IPS-NIHi11 (cell line): ENCODE measurements at places on chromosomes 7 and 10.

DNA sequence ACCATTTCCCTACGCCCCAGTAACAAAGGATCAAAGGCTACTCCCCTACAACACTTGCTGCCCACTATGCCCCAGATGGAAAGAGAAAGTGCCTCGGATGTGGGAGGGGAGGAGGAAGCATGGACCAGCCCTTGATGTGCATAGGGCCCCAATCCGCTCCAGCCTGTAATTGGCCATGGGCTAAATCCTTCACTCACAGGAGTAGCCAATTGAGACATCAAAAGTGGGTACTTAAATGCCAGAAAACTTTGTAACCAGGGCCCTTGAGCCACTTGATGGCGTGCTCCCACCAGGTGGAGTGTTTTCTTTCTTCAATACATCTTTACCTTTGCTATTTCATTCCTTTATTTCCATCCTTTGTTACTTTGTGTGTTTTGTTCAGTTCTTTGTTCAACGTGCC, 500.5 kb upstream of the LRRN3 start:
- DNase-seq, result peak; percentile 29

GRCh38 chr7:43876241-43876640, 6.9 kb upstream of the MRPS24 start:
- no peak for DNase-seq

DNA sequence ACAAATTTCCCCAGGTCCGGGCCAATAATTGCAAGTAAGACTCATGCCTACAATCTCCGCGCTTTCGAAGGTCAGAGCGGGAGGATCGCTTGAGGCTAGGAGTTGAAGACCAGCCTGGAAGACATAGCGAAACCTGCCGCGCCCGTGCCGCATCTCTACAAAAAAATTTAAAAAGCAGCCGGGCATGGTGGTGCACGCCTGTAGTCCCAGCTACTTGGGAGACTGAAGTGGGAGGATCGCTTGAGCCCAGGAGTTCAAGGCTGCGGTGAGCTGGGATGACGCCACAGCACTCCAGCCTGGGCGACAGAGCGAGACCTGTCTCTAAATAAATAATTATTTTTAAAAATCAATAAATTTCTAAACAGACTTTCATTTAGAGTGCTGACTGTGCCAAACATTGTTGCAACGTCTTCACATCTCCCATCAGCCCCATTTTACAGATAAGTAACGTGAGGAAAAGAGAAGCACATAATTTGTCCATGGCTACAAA, 494 bp upstream of the CFAP43 start:
- DNase-seq, result no peak

DNA sequence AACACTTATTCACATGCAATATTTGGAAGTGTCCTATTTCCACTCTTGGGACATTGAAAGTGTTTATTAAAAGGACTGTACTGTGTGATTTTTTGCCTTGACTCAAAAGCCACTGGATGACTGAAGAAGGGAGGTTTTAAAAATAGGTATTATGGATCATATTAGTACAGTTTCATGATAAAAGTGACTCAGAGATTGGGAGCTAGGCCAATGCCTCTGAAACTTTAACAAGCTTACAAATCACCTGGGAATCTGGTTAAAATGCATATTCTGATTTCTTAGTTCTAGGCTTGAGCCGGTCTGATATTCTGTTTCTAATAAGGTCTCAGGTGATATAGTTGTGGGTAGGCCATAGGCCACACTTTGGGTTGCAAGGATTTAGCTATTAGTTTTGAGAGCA, 191.2 kb downstream of the PLXDC2 start:
- no peak for DNase-seq

- no peak for DNase-seq
Measured at GRCh38 chr7:15905251-15906040, 219.0 kb upstream of the MEOX2 start.

DNA sequence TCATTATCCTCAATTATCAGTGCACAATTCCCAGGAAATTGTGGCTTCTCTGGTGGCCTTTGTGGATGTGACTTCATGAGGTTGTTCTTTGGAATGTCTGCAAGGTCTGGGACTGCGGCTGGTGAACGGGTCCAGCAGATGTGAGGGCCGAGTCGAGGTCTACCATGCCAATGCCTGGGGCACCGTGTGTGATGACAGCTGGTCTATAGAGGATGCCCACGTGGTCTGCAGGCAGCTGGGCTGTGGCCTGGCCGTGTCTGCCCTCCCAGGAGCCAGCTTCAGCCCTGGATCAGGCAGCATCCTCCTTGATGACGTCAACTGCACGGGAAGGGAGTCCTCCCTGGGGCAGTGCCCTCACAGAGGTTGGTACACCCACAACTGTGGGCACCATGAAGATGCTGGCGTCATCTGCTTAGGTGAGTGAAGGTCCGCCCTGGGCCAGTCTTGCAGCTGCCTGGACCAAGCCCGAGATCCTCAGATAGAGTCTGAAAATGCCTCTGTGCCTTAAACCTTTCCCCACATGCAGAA, 46.9 kb downstream of the CUZD1 start:
- no peak for DNase-seq
